Anterior cingulate cortex (tissue), 58 donors: ENCODE measurements at places on chromosomes 16 and 17.

DNA sequence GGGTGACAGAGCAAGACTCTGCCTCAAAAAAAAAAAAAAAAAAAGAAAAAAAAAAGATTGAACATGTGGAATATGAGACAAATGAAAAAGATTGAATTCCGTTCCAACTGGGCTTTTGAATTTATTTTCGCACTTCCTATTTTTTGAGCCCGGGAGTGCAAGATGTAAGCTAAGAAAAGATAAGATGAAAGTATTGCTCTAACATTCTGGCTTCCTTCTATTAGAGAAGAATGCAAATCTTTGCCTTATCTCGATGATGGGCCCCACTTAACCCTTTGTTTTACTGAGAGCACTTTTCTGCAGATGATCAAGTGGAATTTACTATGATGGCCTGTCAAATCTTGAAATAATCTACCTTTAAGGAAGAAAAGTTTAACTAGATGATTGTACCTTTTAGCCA, 96.3 kb downstream of the WWOX start:
- no peak for DNase-seq

- DNase-seq = no peak
Measured at GRCh38 chr17:66310528-66311148, 8.2 kb downstream of the PRKCA start.

- DNase-seq = no peak
Measured at GRCh38 chr17:63258785-63259184, 187.3 kb downstream of the CYB561 start.

GRCh38 chr17:78884876-78885667, 17.9 kb downstream of the CEP295NL start:
- DNase-seq = no peak

DNA sequence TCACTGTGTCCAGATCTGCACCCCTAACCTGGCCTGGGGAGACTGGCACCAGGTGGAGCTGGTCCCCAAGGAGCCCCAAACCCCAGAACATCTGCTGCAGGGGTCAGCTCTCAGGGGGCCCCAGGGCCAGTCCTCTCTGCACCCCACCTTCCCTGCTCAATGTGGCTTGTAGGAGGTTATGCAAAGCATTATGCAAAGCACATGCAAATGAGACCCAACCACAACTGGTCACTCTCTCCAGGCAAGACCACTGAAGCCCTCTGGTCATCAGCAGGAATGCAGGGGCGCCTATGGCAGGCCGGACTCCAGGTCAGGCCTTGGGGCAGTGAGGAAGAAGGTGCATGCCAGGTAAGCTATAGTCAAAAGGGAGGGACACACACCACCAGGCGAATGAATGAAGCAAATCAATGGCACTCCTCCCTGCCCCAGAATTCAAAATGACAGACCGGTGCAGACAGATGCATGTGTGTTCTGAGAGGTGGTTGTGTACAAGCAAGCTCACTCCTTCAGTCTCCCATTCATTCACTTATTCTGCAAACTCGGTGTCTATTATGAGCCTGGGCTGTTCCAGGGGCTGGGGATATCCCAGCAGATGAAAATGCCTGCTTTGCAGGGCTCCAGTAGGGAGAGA, 48.0 kb downstream of the TMEM235 start:
- no peak for DNase-seq

GRCh38 chr17:36195434-36196130, 976 bp downstream of the CCL3L1 start:
- DNase-seq = no peak

DNA sequence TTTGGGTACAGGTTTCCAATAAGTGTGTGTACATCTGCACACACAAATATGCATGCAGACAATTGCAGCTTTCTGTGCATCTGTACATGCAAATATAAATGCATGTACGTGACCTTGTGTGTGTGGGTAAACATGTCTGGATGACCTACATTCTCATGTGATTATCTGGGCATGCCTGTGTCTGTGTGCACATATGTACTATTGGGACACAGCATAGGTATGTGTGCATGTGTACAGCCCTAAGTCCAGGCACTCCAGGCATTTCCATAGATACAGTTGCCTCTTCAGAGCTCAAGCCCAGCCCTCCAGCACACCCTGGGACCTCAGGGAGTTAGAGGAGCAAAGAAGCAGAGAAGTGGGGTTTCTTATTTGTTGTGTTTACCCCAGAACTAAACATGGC, 7.1 kb upstream of the GP2 start:
- DNase-seq = no peak

DNA sequence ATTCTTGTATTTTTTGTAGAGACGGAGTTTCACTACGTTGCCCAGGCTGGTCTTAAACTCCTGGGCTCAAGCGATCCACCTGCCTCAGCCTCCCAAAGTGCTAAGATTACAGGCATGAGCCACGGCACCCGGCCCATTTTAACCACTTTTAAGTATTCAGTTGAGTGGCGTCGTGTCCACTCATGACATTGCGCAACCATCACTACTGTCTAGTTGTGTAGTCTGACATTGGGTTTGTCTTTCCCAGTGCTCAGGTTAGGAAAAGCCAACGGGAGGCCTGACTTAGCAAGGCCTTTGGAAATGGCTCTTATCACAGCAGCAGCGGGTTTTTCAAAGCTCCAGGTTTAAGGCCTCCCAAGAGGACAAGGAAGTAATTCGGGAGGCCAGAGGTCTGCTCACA, 58.7 kb downstream of the LITAF start:
- DNase-seq = no peak

- no peak for DNase-seq
Measured at GRCh38 chr17:7166873-7167272, 12.3 kb downstream of the ASGR1 start.

GRCh38 chr17:46192439-46193150, 634 bp downstream of the KANSL1 start:
- peak; percentile 89 for DNase-seq

DNA sequence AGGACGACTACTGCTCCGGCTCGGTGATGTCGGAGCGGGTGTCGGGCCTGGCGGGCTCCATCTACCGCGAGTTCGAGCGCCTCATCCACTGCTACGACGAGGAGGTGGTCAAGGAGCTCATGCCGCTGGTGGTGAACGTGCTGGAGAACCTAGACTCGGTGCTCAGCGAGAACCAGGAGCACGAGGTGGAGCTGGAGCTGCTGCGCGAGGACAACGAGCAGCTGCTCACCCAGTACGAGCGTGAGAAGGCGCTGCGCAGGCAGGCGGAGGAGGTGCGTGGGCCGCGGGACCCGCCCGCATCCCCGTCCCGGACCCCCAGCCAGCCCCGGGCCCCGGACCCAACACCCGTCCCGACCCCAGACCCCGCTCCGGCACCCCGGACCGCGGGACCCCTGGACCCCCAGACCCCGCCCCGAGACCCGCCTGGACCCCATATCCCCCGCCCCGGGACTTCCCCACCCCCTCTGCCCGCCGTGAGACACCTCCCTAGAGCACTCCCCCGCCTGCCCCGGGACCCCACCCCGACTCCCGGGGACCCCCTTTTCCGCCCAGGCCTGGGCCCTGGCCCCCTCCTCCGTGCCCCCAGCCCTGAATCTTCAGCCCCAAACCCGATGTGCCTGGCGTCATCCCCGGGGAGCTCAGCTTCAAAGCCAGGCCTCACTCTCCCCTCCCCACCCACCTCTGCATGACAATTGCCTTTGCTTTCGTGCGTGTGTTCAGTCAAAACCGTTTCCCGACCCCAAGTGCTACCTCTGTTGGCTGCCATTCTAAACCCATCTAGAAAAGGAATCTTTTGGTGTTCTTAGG, 594 bp downstream of the MAPK8IP3 start:
- no peak for DNase-seq

- no peak for DNase-seq
Measured at GRCh38 chr16:66933776-66934137, 445 bp downstream of the CIAO2B start.

GRCh38 chr16:30697264-30698138, 1.5 kb upstream of the SRCAP start:
- no peak for DNase-seq

- DNase-seq = no peak
Measured at GRCh38 chr17:31381165-31381668, 10.3 kb upstream of the RAB11FIP4 start.

GRCh38 chr17:46764709-46765401, 53.6 kb downstream of the WNT3 start:
- no peak for DNase-seq

DNA sequence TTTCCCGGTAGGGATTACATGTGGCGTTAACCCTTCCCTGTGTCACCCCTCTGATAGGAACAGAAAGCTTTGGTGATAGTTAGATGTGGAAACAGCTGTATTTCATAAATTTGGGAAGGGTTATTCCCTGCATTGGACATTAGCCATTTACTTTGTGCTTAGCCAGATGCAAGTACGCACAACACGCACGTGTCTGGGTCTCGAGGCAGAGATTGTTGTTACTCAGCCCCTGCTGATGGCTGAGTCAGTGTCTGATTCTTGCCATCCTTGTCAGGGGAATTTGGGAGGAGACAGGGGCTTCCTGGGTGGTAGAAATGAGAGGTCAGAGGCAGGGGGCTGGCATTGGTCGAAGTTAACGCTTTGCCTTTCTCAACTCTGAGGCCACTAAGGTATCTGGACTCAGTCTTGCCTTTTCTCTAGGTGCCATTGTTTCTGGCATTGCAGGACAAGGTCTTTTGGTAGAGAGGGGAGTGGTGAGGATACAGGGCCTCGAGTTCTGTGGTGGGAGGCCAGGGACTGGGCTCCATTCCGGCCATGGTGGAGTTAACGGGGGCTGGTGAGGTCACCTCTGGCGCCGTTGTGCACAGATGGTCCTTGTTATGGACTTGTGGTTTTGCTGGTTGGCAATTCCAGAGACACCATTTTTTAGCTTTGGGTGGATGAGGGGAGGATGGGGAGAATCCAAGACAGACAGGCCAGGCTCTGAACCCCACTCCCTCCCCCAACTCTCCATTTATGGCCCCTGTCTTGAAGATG, 8.2 kb downstream of the MMP2 start:
- no peak for DNase-seq

DNA sequence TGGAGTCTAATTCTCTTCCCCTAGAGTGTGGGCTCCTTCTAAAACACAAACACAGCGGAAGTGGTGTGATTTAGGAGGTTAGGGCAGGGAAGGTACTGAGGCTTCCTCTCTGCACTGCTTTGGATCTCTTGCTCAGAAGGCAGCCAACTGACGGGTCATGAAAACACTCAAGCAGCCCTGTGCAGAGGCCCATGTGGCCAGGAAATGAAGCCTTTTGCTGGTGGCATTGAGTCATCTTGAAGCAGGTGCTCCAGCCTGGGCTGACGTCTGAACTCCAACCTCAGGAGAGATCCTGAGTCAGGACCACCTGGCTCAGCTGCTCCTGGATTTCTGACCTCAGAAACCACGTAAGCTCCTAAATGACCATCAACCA, 72.9 kb downstream of the MRM1 start:
- DNase-seq = no peak

- DNase-seq = no peak
Measured at GRCh38 chr17:49755663-49756283, 8.2 kb downstream of the FAM117A start.

GRCh38 chr16:1082266-1082951, 9.9 kb downstream of the SSTR5 start:
- no peak for DNase-seq

DNA sequence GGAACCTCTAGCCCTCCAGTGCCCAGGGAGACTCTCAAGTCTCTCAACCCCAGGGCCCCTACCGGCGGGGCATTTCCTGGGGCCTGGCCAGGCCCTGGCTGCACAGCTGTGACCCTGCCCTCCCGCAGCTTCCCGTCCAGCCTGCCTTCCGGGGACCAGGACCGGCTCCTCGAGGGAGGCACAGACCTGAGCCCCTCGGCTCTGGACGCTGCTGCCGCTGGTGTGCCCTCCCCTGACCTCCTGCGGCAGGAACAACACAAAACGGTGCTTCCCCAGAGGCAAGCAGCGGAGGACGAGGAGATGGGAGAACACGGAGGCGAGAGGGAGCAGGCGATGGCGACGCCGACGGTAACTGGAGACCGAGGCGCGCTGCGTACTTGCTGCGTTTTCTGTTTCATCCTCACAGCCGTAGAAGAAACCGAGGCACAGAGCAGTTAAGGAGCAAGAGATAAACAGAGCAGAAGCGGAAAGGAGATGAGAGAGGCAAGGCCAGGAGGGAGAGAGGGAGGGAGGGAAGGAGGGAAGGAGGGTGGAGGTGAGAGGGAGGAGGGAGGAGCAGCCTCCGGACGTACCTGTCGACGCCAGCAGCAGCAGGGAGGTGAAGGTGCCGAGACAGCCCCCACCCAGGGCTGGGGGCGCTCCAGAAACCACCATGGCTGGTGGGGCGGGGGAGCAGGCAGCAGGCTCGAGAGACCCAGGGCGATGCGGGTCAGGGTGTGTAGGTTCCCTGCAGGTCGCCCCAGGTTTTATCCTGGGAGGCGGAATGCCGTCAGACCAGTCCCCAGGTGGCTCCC, at the start of gene PRSS22:
TSS of gene PRSS22 (minus strand) at position 720 of the 794 bp plus-strand sequence. CDS start at position 654, 66 bp downstream.
- no peak for DNase-seq

DNA sequence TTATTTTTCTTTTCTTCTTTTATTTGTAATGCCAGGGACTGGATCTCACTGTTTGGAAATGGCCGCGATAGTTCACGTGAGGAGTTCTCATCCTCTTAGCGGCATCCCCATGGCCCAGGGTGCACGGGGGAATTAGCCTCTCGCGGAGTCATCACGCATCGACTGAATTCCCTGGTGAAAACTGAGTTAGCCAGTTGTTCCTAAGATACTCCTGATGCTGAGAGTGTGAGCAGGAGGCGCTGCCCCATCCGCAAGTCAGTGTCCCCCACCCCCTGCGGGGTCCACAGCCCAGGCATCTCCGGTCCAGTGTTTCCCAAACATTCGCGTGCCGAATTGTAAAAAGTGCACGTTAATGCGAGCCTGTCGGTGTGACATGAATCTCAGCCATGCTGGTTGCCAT, 277.2 kb downstream of the CPPED1 start:
- no peak for DNase-seq

DNA sequence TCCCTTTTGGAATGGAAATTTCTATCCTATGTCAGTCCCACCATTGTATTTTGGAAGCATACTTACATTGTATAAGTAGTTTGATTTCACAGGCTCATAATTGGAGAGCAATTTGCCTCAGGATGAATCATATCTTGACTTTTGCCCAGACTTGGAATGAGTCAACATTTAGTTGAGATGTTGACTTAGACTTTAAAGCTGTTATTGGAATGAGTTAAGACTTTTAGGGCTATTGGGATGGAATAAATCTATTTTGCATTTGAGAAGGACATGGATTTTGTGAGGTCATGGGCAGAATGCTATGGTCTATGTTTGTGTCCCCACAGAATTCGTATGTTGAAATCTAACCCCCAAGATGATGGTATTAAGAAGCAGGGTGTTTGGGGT, 12.2 kb upstream of the ZNF594 start:
- no peak for DNase-seq
